H1 (cell line): ENCODE measurements at places on chromosomes 4 and X.

- no peaks in the 10 kb centered on the region for H3K27me3 ChIP-seq
- no peak for DNase-seq
- H3K27ac ChIP-seq: no peak overlapping the region
- no peak overlapping the region for H3K4me3 ChIP-seq
Observed at GRCh38 chrX:42075032-42075431, 151.7 kb upstream of the CASK start.

- 0 out of 2 replicates have a peak, but pooled peaks cover 2% of the 10 kb centered on the region for H3K4me1 ChIP-seq
- H3K36me3 ChIP-seq: no peaks in the 10 kb centered on the region
- no peaks in the 10 kb centered on the region for H3K27me3 ChIP-seq
- H3K27ac ChIP-seq: no peak overlapping the region; the same call in 1 of the 2 replicates
- DNase-seq: no peak
Observed at GRCh38 chr4:86484241-86484640, 109.9 kb upstream of the PTPN13 start.

- no peaks in the 10 kb centered on the region for H3K36me3 ChIP-seq
- peaks cover 6% of the 10 kb centered on the region; the same call in 1 of the 2 replicates for H3K4me1 ChIP-seq
- peaks cover 11% of the 10 kb centered on the region for H3K27me3 ChIP-seq
- peak; percentile 66 for DNase-seq
- H3K27ac ChIP-seq: no peak overlapping the region
Observed at GRCh38 chr4:155759372-155760252, 791 bp downstream of the GUCY1B1 start.

GRCh38 chr4:109820563-109820962 lies 5.0 kb downstream of the GAR1 start:
- DNase-seq: no peak
- no peaks in the 10 kb centered on the region for H3K27me3 ChIP-seq
- no peak overlapping the region for H3K4me3 ChIP-seq
- H3K4me1 ChIP-seq: no peaks in the 10 kb centered on the region
- H3K27ac ChIP-seq: no peak overlapping the region

DNA sequence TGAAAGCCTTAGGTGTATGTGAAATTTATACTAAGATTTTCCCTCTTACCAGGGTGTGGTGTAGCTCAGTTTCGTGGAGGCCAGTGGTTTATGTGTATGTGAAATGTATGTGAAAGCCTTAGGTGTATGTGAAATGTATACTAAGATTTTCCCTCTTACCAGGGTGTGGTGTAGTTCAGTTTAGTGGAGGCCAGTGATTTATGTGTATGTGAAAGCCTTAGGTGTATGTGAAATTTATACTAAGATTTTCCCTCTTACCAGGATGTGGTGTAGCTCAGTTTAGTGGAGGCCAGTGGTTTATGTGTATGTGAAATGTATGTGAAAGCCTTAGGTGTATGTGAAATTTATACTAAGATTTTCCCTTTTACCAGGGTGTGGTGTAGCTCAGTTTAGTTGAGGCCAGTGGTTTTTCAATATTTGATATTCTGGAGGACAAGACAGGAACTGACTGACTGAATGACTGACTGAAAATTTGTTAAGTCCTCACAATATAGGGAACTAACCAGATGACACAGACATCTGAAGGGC lies 143.7 kb downstream of the NEXMIF start:
- H3K36me3 ChIP-seq: no peaks in the 10 kb centered on the region
- H3K27ac ChIP-seq: no peak overlapping the region
- no peaks in the 10 kb centered on the region for H3K27me3 ChIP-seq
- no peak overlapping the region for H3K4me3 ChIP-seq
- no peak for DNase-seq

- H3K4me3 ChIP-seq: no peak overlapping the region
- no peaks in the 10 kb centered on the region for H3K4me1 ChIP-seq
- no peaks in the 10 kb centered on the region for H3K27me3 ChIP-seq
- H3K36me3 ChIP-seq: no peaks in the 10 kb centered on the region
- DNase-seq: no peak
- H3K27ac ChIP-seq: no peak overlapping the region
Observed at GRCh38 chrX:126551306-126551705, 1.3 kb downstream of the DCAF12L1 start.

DNA sequence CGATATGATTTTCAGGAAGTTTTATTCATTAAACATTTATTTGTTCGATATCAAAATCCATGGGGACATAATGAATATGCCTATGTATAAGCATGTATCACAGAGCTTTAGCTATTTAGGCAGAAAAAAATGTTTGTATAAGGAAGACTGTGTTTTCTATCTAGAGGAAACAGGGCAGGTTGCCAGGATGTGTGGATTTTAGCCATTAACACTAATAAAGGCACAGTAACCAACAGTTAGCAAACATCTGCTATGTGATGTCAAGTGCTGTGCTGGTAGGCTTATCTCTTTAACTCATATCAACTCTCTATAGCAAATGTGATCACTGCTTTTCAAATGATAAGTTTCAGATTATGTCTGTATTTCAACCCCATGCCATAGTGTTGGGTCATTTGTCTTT lies 708.9 kb upstream of the HS3ST1 start:
- no peak for DNase-seq
- no peak overlapping the region for H3K4me3 ChIP-seq
- no peaks in the 10 kb centered on the region for H3K36me3 ChIP-seq
- H3K27ac ChIP-seq: no peak overlapping the region
- no peaks in the 10 kb centered on the region for H3K4me1 ChIP-seq
- H3K27me3 ChIP-seq: no peaks in the 10 kb centered on the region

- DNase-seq: no peak
- no peak overlapping the region for H3K27ac ChIP-seq
- no peaks in the 10 kb centered on the region for H3K27me3 ChIP-seq
- H3K36me3 ChIP-seq: no peaks in the 10 kb centered on the region
- H3K4me3 ChIP-seq: no peak overlapping the region
Observed at GRCh38 chrX:6291444-6291843, 62.8 kb upstream of the NLGN4X start.

DNA sequence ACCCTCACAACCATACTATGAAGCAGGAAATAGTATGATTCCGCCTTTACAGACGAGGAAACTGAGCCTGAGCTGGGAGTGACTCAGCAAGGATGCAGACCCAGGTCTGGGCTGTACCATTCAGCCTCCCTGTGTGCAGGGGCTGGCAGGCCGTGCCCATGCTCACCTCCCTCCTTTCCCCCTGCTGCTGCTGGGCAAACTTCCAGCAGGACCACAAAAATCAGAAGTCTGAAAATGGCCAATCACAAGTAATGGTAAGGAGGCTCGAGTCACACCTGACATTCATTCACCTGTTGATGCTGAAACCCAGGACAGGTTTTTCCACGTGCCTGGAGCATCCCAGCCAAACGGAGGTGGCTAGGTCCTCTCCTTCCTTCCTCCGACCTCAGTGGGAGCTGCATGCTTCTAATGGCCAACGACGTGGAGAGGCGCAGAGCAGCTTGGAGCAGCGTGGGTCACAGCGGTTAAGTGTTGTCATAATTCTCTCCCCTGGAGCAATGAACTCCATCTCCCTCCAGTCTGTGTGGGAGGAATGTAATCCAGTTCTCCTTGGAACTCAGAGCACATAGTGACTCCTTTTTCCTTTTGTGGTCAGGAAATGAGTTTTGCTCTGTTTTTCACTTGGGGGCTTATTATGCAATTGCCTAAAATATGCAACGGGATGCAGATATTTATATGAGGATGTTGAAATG lies 371.7 kb downstream of the BCOR start:
- H3K27me3 ChIP-seq: no peaks in the 10 kb centered on the region
- no peaks in the 10 kb centered on the region for H3K36me3 ChIP-seq
- no peak overlapping the region for H3K4me3 ChIP-seq
- peaks cover 8% of the 10 kb centered on the region for H3K4me1 ChIP-seq
- no peak for DNase-seq

GRCh38 chrX:120334603-120335002 lies 23.3 kb upstream of the TMEM255A start:
- H3K27ac ChIP-seq: no peak overlapping the region
- H3K4me1 ChIP-seq: peaks cover 7% of the 10 kb centered on the region; the same call in 1 of the 2 replicates
- DNase-seq: no peak
- H3K27me3 ChIP-seq: no peaks in the 10 kb centered on the region

- no peak overlapping the region for H3K4me3 ChIP-seq
- H3K4me1 ChIP-seq: peaks cover 11% of the 10 kb centered on the region
- no peak overlapping the region for H3K27ac ChIP-seq
- H3K27me3 ChIP-seq: no peaks in the 10 kb centered on the region
- DNase-seq: no peak
- no peaks in the 10 kb centered on the region for H3K36me3 ChIP-seq
Observed at GRCh38 chr4:1783970-1784369, 9.1 kb upstream of the FGFR3 start.

- no peaks in the 10 kb centered on the region for H3K36me3 ChIP-seq
- peaks cover 16% of the 10 kb centered on the region for H3K4me1 ChIP-seq
- no peaks in the 10 kb centered on the region for H3K27me3 ChIP-seq
- H3K4me3 ChIP-seq: no peak overlapping the region; the same call in 1 of the 2 replicates
- DNase-seq: no peak
- H3K27ac ChIP-seq: 0 out of 2 replicates have a peak overlapping the region, but pooled peaks have one; percentile 9
Observed at GRCh38 chr4:61336916-61337315, 136.8 kb downstream of the ADGRL3 start.

DNA sequence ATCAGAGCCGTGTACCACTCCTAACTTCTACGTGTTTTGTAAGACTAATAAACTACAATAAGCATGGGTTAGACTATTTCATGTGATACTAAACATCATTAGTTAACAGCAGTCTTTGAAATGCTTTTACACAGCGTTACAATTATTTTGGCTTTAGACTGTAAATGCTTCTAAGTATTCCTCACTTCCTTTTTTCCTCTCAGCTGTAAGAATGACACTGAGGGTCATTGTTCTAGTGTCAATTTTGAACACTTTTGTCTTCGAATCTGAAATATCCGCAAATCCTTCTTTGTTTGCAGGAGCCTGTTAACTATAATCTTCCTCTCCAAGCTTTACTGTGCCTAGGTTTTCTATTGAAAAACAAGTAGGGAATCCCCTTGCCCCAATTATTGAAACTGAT lies 1.5 kb downstream of the ABCE1 start:
- no peaks in the 10 kb centered on the region for H3K27me3 ChIP-seq
- H3K36me3 ChIP-seq: peaks cover 16% of the 10 kb centered on the region
- no peak for DNase-seq
- no peaks in the 10 kb centered on the region for H3K4me1 ChIP-seq
- no peak overlapping the region for H3K4me3 ChIP-seq
- H3K27ac ChIP-seq: no peak overlapping the region

DNA sequence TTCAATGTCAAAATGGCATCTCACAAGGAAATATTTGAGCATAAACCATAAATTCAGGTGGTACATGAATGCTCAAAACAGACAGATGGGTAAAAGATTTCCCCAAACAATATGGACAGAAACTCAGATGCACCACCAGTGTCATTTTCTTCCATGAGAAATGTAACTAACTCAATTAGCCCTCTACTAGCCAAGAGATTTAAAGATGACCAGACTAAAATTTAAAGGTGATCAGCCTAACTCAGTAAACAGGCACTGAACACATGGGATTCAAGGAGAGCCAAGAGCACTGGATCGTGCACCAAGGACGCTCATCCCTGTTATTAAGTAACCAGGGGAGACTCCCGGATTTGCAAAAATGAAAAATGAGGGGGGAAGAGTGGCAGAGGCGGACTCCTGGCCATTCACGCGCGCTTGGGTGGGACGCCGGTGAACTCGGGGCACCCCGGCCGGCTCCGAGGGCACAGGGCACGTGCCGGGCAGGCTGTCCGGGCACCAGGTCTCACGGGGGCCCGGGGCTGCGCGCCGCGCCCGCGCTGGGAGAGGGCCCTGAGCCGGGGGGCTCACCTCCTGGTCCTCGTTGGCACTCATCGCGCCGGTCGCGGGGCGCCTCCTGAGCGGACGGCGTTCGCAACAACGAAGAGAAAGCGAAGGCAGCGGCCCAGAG lies 490 bp downstream of the RWDD4 start:
- H3K4me3 ChIP-seq: peak overlapping the region; percentile 99
- H3K4me1 ChIP-seq: no peaks in the 10 kb centered on the region; the same call in 1 of the 2 replicates
- DNase-seq: no peak
- H3K27ac ChIP-seq: no peak overlapping the region; the same call in 1 of the 2 replicates
- no peaks in the 10 kb centered on the region for H3K36me3 ChIP-seq

- no peak overlapping the region for H3K4me3 ChIP-seq
- H3K4me1 ChIP-seq: peaks cover 3% of the 10 kb centered on the region; the same call in 1 of the 2 replicates
- no peak overlapping the region for H3K27ac ChIP-seq
- no peaks in the 10 kb centered on the region for H3K27me3 ChIP-seq
- no peaks in the 10 kb centered on the region for H3K36me3 ChIP-seq
Observed at GRCh38 chr4:153143527-153144348, 60.5 kb upstream of the TRIM2 start.

DNA sequence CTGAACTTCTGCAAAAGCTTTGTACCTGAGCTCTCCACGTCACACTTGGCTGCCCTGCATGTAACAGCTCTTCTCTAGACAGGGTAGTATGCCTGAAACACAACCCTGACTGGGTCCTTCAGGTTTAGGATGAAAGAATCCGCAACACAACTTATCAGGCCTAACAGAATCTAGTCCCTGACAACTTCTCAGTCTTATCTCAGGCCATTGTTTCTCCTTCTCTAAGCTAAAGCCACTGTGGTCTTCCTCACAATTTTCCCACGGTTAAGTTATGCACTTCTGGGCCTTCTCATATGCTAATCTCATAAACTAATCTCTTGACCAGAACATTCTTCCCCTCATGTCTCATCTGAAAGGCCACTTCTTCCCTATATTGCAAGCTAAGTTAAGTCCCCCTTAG lies 10.8 kb upstream of the TMPRSS11B start:
- DNase-seq: no peak
- no peaks in the 10 kb centered on the region for H3K36me3 ChIP-seq
- no peak overlapping the region for H3K4me3 ChIP-seq
- no peak overlapping the region for H3K27ac ChIP-seq
- no peaks in the 10 kb centered on the region for H3K27me3 ChIP-seq

DNA sequence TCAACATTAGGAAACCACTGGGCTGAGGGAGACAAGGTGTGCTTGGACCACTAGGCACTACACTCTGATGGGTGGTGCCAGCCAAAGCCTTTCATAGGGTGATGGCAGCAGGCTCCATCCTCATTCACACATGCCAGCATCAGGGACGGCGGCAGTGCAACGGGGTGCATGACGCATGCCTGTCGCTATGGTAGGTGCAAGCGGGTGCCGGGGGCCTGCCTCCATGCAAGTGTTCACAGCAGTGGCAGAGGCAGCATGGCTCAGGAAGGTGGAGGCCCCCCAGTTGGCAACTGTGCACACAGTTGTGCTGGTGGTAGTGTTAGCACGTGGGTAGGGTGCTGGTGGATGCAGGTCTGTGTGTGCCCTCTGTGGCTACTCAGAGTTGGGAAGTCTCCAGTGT lies 184.1 kb downstream of the RELL1 start:
- H3K4me3 ChIP-seq: no peak overlapping the region
- no peak overlapping the region for H3K27ac ChIP-seq
- DNase-seq: no peak
- H3K4me1 ChIP-seq: no peaks in the 10 kb centered on the region
